ENCODE measurements at places on chromosomes 3 and 15.

DNA sequence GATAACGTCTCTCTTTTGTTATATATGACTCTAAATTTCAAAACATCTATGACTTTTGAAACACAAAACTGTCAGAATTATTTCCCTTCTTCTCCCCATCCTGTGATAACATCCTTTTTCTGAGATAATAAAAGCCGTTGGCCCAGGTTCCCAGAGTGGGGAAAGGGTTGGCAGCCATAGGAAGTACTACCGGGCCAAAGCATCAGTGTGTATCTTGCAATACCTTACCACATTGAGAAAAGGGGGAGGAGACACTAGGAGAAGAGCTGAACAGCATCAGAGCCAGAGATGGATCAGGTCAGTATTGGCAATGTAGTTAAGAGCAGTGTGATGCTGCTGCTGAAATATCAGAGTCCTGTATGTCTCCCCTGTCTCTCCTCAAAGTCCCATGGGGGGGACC is 210.0 kb upstream of the PROK2 start:
- H3K27ac ChIP-seq = no peak overlapping the region
- no peaks in the 10 kb centered on the region for H3K36me3 ChIP-seq
- no peaks in the 10 kb centered on the region for H3K4me1 ChIP-seq

GRCh38 chr3:186142393-186142932 is 33.6 kb upstream of the ETV5 start:
- H3K27me3 ChIP-seq = no peaks in the 10 kb centered on the region
- DNase-seq = no peak
- H3K4me3 ChIP-seq = no peak overlapping the region

GRCh38 chr3:115698851-115699591 is 75.7 kb downstream of the GAP43 start:
- peak; percentile 18 for DNase-seq
- H3K4me3 ChIP-seq = no peak overlapping the region
- H3K4me1 ChIP-seq = no peaks in the 10 kb centered on the region
- H3K27me3 ChIP-seq = no peaks in the 10 kb centered on the region

GRCh38 chr3:162376761-162377160 is 880.2 kb downstream of the OTOL1 start:
- H3K27me3 ChIP-seq = no peaks in the 10 kb centered on the region
- no peaks in the 10 kb centered on the region for H3K36me3 ChIP-seq
- no peak overlapping the region for H3K27ac ChIP-seq
- no peak overlapping the region for H3K4me3 ChIP-seq
- H3K4me1 ChIP-seq = no peaks in the 10 kb centered on the region
- no peak for DNase-seq

DNA sequence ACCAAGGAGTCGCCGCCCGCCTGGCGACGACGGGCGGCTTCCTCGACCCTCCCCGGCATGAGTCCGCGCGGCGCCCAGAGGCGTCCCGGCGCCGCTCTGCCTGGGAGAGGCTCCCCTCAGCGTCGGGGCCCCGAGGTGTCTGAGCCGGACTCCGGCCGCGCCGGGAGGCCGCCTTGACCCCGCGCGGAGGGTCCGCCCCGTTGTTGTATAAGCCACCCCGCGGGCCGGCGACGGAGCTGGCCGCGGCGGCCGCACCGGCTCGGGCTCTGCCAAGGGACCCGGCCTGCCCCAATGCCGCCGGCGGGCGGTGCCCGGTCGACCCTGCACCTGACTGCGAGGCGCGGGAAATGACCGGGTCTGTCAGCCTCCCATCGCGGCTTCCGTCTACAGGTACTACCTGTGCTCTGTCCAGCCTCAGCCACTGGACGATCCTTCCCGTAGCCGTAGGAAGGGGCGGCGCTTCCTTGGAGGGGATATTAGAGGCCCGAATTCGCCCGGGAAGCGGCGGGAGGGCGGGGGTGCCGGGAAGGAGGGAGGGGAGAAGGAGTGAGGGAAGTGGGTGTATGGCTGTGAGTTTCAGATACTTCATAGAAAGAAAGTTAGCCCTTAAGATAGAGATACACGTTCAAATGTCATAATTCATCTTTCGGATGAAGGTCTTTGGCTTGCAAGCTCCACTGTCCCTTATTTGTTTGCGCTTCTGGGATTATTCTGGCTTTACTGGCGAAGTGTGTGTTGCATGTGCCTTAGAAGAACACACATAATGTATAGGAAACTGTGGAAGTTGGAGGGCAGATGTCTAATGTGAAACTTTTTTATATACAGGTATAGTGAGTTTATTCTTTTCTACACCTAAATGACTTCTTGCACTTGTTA is 620 bp downstream of the ABHD5 start:
- no peaks in the 10 kb centered on the region for H3K27me3 ChIP-seq
- H3K27ac ChIP-seq = peak overlapping the region; percentile 66
